Activated naive CD4-positive, alpha-beta T cell treated with Interleukin-2 at 50 U/mL for 16 hours (primary cell): ENCODE measurements at places on chromosomes 2 and 18.

GRCh38 chr2:144522176-144522896, 2.4 kb upstream of the ZEB2 start:
- no peak for DNase-seq

- no peak for DNase-seq
Measured at GRCh38 chr18:11146947-11147345, 2.4 kb downstream of the PIEZO2 start.

DNA sequence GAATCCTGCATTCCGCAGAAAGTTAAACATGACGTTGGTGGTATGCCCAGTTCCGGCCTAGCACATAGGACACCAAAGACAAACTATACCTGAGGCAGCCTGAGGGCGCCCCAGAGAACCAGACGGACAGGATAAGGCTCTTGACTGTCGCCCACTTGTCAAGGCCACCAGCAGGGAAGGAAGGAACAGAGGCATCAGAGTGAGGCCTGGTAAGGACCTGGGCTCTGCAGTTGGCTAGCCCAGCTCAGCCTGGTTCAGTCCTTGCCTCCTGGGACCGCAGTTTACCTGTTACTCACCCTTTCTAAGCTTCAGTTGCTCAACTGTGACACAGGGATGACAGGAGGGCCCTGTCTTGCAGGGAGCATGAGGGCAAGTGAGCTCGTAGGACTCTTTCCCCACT, 82.1 kb downstream of the ACTR2 start:
- DNase-seq = no peak

GRCh38 chr18:41765460-41765859, 189.6 kb upstream of the PIK3C3 start:
- DNase-seq = no peak

GRCh38 chr18:32019251-32019948, 775 bp downstream of the RNF125 start:
- peak; percentile 52 for DNase-seq

GRCh38 chr2:162221064-162221463, 22.2 kb downstream of the FAP start:
- peak; percentile 64 for DNase-seq

DNA sequence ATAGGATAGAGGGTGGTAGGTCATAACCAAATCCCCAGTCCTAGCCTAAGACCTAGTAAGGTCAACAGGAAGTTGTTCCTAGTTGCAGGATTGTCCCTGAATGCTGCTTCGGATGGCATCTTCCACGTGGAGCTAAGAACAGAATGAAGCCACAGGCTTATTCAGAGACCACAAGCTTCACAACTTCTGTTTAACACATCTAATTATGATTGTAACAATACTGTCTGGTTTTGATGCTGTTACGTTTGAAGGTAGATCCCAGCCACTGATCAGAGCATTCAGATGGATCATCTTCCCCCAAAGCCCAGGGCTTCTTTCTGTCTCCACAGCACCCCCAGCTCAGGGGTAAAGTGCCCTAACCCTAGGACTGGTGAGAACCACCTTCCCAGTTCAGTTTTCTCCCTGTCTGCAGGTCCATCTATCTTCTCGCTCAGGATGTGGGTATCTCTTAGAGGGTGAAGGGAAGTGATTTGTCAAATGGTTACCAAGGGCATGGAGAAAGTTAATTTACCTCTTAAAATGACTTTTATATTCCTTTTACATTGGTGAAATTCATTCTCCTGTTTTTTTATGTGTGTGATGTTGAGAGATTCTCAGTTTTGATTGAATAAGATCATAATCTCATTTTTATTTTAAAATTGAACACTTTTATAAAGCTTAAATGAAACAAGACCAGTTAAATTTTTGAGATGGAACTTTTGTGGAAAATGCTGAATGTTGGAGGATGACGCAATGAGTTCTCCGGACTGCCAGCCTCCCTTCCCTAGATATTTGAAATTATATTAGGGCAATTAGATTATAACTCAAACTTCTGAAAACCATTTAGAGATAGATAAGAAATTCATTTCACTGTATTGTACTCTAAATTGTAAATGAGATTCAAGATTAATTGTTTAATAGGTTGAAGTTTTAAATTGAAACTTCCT, 66.5 kb downstream of the RHBDD1 start:
- no peak for DNase-seq

DNA sequence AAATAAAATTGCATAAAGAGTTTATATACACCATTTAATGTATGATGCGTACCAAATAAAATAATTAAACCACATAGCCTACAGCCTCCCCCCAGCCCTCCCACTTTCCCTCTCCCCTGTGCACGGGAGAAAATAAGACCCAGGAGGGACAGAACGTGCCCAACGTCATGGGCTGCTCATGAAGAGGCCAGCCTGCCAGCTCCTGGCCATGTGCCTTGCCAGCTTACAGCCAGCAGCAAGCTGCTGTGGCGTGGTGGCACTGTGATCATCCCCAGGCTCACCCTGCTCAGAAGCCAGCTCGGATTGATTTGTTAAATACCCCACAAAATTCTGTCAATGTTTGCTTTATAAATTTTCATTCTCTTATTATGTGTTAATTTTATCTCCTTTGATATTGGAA, 7.6 kb downstream of the GPR148 start:
- no peak for DNase-seq

DNA sequence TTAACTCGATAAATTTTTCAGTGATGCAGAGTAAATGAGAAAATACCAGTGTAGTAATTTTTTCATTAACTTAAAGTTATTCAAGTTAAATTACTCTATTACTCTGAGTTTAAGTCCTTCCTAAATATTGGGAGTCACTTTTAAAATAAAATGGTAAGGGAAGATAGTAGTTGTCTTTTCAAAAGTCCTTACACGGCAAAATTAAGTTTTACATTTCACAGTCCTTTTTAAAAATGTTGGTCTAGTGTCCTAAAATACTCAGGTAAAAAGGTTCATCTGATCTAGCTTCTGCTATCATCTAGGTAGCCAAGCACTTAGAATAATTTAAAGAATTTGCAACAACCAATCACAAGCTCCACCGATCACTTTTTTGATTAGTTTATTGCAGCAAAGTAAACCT, 146.9 kb downstream of the MEMO1 start:
- no peak for DNase-seq

DNA sequence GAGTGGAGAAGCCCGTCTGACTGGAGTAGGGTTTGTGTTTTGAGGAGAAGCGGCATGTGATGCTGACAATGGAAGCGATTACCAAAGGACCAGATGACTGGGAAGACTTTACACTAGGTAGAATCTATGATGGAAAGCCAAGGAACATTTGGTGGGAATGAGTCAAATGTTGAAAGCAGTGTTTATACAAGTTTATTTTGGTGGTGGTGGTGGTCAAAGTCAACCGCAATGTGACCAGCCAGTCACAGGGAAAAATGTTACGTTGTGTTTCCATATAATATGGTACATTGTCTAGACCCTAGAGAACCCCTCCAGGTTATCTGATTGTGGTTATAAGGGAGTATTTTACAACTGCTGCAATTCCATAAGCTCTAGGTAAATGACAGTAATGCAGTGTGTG, 216.8 kb downstream of the PID1 start:
- no peak for DNase-seq

DNA sequence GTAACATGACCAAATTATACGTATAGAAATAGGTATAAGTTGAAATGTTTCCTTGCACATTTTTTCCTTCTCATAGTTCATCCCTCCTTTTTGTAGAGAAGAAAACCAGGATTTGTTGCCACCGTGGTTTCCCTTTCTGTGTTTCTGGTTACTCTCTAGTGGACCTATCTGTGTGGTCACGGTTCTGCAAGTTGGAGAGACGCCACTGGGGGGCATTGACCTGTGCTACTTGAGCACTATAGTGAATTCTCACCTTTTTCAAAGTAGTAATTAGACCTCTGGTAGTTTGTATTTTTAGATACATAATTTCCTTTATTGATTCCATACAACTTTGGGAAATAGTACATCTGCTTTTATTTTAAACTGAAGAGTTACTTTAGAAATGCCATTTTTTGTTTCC, 444.8 kb downstream of the PTPRM start:
- no peak for DNase-seq

GRCh38 chr2:60629305-60629662, 75.8 kb upstream of the BCL11A start:
- DNase-seq = no peak

DNA sequence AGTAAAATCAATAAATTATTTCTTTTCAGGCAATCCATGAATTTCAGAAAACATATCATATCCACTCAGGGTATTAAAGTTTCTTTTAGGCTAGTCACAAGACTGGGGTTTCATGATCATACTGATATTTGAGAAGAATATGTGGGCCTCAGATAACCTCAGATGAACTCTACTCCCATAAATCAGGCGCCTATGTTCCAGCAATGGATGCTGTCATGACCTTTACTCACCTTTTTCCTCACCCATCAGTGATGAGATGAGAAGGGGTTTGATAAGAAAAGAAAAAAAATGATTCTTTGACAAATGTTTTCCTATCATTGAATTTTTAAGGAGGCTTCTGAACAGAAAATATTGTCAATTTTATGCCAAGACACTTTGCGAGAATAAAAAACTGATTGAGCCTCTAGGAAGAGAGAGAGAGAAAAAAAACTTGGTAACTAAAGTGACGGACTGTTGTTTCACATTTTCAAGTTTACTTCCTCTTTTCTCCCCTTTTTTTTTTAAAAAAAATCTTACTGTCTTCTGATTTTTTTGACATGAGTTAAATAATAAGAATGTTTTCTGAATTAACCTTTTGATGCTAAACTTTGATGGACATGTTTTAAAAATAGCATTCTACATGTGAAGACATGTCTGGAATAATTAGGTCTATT, 309.1 kb upstream of the MAP2 start:
- no peak for DNase-seq

DNA sequence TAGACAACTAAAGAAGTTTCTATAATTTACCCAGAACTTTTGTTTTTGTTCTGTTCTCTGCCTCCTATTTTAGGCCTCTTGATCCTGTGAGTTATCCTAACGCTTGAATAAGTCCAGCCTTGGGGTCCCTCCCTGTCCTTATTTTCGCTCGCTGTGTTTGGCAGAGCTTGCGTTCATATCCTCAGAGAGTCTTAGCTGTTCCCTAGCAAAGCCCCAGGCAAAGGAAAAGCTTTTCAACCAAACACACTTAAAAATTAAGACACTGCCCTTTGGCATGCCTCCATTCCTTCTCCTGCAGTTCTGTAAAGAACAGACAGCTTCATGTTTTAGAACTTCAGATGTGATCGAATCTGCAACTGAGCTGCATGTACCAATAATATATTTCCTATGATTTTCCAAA, 517.2 kb downstream of the SUCLG1 start:
- no peak for DNase-seq

DNA sequence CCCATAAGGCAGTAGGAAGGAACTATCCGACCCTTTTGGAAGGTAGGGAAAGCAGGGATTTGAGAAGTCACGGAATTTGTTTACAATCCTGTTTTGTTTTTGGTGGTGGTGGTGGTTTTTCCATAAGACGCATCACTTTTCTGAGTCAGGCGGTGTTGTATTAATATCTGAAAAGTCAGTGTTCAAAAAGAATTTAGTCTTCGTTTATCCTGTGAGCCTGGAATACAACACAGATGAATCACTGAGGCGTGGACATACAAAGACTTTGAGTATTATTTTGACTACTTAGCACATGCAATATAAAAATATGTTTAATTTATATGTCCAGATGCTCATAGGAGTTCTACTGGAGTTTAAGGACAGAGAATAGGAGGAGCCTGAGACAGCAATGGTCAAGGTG, 785 bp downstream of the ZNF892 start:
- DNase-seq = no peak

DNA sequence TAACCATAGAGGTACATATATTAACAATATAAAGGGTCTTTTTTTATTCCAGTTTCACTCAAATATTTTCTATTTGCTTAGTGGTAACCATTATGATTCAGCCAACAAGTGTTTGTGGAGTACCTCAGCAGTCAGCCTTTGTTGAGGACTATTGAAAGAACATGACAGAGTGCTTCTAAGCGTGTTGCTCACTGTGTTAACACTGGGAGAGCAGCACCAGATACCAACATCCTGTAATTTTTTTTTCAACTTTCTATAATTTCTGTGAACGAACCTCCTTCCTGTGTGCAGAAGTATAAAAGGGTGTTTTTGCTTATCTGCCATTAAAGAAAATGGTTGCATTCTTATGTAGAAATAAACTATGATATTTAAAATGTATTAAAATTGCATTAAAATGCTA, 239.0 kb downstream of the PHLPP1 start:
- no peak for DNase-seq

- DNase-seq = no peak
Measured at GRCh38 chr2:181138816-181139215, 158.4 kb downstream of the UBE2E3 start.

- DNase-seq = no peak
Measured at GRCh38 chr2:124482551-124482950, 457.5 kb downstream of the CNTNAP5 start.

DNA sequence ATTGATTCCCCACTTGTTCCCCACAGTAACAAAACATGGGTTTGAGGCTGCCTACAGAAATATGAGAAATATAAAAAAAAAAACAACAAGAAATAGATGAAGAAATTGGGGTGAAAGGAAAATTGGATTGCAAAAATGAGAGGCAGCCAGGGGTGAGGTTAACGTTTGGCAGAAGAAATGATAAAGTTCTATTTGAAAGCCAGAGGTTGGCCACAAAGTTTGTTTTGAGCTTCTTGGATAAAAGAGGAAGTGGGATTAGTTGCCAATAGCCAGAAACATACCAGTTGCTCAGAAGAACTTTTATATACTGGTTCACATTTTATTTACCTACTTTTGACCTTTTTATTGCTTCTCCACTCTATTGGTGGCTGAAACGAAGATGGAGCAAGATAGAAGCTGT, 67.5 kb downstream of the FASTKD2 start:
- DNase-seq = no peak

DNA sequence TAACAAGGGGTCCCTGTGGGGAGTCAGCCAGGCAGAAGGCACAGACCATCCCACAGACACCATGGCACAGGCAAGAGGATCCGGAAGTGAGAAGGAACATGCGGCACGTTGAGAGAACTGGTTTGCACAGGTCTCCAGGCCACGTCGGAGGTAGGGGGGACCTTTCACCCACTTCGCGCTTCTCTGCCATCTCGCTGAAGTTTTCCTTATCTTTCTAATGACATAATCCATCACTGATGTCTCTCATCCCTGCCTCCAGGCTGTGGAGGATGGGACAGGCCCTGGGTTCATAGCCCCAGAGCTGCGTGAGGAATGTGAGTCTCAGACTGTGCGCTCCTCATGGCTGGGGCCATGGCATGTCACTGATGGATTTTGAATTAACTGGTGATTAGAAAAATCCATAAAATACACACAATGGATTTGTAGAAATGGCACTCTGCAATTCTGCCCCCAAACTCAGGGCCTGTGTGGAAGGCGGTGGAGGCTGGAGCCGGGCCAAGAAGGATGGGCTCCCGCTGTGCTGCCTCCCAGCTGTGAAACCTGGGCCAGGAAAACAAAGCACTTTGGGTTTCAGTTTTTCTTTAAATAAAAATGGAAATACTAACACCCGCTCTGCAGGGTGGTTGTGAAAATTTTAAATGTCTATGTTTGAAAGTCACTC, 113.3 kb upstream of the ALKAL2 start:
- DNase-seq = no peak
